ENCODE measurements at places on chromosomes 2 and 18.
A peak's percentile ranks its signal among the peaks of the same experiment; 100 is the strongest.

DNA sequence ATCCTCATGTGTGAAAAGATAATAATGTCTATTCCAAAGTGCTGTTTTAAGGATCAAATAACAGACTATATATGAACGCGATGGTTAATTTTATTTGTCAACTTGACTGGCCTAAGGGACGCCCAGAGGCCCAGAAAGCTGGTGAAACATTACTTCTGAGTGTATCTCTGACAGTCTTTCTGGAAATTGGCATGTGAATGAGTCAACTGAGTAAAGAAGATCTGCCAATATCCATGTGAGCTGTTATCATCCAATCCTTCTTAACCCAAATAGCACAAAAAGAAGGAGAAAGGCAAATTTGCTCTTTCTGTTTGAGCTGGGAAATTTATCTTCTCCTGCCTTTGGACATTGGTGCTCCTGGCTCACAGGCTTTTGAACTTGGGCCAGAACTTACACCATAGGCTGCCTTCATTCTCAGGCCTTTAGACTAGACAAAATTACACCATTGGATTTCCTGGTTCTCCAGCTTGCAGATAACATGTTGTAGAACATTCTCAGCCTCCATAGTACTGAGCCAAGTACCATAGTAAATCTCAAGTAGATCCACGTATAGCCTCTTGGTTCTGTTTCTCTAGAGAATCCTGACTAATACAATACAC, 114.7 kb upstream of the DOCK10 start:
- no peak for DNase-seq

DNA sequence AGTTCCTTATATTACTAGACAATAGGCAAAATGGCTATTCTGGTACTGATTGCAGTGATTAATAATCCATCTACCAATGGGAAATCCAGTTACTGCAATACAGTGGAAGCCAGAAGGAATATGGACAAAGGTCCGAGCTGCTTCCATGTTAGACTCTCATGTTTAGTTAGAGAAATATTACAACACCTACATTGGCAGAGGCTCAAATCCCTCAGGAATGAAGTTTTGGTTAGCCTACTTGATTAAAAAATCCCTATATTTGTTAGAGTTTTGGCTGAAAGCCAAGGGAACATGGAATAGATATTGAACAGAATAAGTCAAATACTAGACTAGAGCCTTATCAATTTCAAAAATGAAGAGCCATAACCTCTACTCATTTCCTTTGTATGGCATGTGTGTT, 48.5 kb downstream of the ARL6IP6 start:
- DNase-seq: no peak

GRCh38 chr2:98912221-98912851, 23.7 kb downstream of the CRACDL start:
- DNase-seq: peak; percentile 40

DNA sequence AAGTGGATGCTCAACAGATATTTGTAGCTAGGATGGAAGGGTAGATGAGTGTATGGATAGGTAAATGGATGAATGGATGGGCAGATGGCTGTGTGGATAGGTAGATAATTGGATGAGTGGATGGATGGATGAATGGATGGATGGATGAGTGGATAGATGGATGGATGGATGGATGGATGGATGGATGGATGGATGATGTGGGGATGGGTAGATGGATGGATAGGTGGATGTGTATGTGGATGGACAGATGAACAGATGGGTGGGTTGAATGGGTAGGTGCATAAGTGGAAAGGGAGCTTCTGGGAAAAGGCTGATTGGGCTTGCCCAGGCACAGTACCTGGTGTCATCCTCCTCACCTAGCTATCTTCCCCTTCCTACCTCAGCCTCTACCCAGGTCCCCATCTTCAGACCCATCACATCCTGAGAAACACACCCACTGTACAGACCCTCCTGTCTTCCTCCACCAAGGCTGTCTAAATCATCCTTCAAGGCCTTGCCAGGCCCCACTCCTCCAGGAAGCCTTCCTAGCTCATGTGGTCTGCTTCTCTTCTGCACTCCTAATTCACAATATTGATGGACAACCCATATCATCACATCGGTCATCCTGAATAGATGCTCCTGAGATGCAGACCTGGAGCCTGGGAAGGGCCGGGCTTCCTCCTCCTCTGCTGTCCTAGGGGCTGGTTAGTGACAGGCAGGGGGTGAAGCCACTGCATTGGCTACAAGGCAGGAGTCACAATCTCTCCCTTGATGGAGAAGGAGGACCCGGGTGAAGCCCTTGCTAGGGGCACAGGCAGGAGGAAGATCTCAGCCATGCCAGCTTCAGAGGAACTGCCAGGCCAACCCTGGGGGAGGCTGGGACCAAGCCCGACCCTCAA, 49.4 kb downstream of the SMAD7 start:
- DNase-seq: no peak

DNA sequence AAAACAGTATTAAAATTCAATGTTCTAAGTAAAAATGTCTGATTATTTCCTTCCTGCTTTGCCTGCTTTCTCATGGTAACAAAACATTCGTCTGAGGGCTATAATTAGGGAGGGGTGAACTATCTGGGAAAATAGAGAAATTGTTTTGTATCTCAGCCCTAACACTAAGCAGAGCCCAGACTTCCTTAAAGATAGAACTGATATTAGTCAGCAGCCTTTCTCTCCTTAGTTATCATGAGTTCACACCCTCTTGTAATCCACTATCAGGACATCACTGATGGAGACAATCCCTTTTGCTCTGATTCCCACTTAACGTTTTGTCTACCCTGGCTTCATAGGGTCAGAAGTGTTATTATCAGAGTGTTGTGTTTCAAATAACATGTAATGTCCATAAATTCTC, 701.1 kb upstream of the ZEB2 start:
- no peak for DNase-seq

- no peak for DNase-seq
Observed at GRCh38 chr18:53715243-53715853, 509.1 kb downstream of the MBD2 start.

GRCh38 chr18:22538426-22538825, 120.7 kb upstream of the CTAGE1 start:
- DNase-seq: no peak

GRCh38 chr2:163719331-163719730, 16.5 kb downstream of the FIGN start:
- no peak for DNase-seq

- DNase-seq: no peak
Observed at GRCh38 chr2:193331676-193332075, 1136.9 kb upstream of the TMEFF2 start.

DNA sequence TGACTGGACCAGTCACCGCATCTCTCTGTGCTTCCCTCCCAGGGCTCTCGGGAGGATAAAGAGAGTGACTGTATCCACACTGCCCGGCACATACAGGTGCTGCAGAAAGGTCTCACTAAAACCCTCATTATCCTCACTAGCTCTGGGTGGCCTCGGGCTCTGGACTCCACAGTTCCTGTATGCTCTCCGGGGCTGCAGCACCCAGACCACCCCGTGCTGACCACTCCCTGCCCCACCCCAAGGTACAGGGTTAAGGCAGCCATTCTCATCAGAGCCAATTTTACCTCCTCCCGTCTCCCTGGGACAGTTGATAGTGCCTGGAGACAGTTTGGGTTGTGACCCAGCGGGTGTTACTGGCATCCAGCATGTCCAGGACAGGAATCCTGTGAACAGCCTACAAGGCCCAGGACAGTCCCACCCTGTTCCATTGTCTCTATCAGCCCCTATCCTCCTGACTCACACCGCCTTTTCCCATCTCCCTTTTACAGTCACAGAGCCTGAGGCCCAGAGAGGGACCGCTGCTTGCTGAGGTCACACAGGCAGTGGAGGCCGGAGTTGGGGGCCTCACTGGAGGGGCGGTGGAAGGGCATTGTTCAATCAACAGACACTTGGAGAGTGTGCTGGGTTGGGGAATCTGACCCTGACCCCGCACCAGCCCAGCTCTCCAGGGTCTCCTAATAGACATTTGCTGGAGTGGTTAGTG, 1.7 kb downstream of the ZAP70 start:
- no peak for DNase-seq

DNA sequence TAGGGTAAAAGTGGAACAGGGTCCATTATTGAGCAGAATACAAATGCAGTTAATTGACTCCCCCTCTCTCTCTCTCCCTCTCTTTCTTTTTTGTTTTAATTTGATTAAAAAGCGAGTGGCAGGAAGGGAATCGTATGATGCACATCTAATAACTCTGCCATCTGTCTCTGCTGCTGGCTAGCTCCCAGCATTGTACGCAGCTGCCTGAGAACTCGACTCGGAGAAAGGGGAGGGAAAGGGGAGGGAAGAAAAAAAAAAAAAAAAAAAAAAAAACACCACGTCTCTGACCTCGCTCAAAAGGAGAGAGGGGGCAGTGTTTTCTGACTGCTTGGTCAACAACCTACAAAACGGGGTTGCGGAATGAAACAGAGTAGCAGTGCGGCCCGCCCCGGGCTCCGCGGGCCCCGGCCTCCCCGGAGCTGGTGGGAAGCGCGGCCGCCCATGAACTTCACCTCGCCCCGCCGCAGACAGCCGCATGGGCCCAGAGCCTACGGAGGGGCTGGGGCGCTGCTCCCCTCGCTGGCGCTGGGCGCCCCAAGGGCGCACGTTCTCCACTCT, 265.7 kb downstream of the TCF4 start:
- DNase-seq: peak; percentile 76

- DNase-seq: no peak
Observed at GRCh38 chr2:23198316-23199114, 186.5 kb upstream of the KLHL29 start.

DNA sequence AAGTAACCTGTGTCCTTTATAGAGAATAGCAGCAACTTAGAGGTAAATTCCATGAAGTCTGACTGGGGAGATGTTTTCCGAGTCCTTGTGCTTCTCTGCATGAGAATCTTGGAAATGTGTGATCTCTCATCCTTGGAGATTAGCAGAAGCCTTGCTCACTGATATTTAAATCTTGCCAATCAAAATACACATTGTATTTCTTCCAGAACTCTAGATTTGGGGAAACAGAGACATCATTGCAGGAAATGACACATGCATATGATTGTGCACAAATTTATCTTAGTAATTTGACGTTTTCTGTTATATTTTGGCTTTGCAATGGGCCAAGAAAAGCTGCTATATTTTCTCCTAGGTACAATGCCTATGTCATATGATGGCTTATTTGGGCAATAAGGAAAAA, 182.6 kb downstream of the ZNF804A start:
- no peak for DNase-seq

DNA sequence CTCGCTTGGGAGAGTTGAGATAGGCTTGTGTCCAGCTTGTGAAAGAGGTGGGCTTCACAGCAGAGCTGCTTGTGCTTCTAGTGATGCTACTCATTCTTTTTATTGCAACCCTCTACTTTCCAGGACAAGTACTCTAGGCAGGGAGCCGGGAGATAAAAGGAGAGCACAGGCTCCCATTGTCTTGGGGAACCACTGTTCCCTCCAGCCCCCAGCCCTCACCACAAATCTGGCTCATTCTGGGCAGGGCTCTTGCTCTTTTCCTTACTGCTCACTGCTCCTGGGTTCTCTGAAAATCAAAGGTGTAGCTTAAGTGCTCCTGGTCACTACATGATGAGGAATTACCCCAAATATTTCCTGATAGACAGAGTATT, 81.4 kb downstream of the CABYR start:
- DNase-seq: no peak

DNA sequence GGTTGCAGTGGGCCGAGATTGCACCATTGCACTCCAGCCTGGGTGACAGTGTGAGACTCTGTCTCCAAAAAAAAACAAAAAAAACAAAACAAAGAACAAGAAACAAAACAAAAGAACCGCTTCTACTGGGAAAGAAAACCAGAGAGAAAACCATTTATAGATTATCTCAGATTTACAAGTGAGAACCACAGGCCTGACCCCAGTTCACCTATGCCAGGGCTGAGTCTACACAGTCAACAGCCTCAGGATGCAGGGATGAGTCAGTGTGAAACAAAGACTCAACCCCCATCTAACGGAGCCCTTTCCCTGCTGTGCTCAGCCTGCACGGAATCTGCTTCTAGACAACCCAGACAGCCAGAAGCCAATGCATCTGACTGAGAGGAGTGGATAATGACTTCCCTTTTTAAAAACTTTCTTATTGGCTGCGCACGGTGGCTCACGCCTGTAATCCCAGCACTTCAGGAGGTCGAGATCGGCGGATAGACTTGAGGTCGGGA, 25.5 kb upstream of the YWHAQ start:
- no peak for DNase-seq

DNA sequence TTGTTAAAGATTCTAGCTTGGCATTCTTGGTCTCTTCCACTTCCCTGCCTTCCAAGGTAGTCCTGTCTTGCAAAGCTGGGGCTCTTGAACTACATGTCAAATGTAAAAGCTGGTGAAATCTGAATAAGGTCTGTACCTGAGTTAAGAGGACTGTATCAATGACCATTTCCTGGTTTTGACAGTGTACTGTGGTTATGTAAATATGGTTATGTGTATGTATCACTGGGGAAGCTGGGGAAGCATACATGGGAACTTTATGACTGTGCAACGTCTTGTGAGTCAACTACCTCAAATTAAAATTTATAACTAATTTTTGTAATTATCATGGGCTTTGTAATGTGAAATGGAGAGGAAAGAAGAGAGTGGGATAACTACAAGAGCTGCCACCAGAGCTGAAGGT, 81.7 kb downstream of the COL4A4 start:
- DNase-seq: no peak

DNA sequence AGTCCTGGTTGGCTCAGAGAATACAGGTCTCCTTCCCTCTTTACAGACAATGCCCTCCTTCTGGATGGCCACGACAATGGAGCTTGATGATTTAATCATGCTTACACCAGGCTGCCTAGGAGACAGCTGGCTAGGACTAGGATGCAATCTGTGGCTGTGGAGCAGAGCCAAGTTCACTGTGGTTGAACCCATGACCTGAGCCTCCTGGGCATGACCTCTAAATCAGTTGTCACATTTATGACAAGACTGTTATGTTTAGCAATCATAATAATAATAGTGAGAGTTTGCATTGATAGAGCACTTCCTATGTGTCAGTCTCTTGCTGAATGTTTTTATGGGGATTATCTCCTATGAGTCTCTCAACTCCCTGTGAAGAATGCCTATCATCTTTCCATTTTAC, 244.1 kb downstream of the ICOS start:
- no peak for DNase-seq

- no peak for DNase-seq
Observed at GRCh38 chr2:238845583-238846377, 2.1 kb upstream of the TWIST2 start.

DNA sequence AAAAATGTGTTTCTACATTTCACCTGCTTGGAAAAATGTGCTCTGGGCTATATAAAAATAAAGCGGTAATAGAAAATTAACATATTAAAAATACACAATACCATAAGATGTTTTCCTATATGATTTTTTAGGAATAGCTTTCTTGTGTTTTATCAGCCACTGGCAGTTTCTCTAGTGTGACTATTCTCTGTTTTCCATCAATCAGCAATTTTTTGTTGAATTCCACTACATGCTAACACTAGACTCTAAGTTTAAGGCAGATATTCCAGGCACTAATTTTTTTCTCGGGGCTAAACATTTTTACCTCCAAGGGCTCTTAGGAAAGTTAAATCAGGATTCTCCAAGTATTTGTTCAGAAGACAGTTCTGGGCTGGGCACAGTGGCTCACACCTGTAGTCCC, 140.5 kb downstream of the SPHKAP start:
- no peak for DNase-seq

GRCh38 chr2:207929923-207930322, 95.4 kb downstream of the PLEKHM3 start:
- no peak for DNase-seq

- peak; percentile 18 for DNase-seq
Observed at GRCh38 chr2:76599732-76600368, 889.1 kb upstream of the GCFC2 start.

Data from anterior cingulate cortex (tissue), 58 donors.